Panc1 (cell line): ENCODE measurements at places on chromosomes 11 and 22.

- H3K4me1 ChIP-seq, result no peaks in the 10 kb centered on the region; the same call in none of the 2 replicates
- no peaks in the 10 kb centered on the region for H3K36me3 ChIP-seq
- no peaks in the 10 kb centered on the region for H3K27me3 ChIP-seq
- no peak for DNase-seq
- peak overlapping the region; percentile 47 for H3K4me3 ChIP-seq
These were observed 8.4 kb upstream of the SLC2A11 start for GRCh38 chr22:23849009-23850006.

DNA sequence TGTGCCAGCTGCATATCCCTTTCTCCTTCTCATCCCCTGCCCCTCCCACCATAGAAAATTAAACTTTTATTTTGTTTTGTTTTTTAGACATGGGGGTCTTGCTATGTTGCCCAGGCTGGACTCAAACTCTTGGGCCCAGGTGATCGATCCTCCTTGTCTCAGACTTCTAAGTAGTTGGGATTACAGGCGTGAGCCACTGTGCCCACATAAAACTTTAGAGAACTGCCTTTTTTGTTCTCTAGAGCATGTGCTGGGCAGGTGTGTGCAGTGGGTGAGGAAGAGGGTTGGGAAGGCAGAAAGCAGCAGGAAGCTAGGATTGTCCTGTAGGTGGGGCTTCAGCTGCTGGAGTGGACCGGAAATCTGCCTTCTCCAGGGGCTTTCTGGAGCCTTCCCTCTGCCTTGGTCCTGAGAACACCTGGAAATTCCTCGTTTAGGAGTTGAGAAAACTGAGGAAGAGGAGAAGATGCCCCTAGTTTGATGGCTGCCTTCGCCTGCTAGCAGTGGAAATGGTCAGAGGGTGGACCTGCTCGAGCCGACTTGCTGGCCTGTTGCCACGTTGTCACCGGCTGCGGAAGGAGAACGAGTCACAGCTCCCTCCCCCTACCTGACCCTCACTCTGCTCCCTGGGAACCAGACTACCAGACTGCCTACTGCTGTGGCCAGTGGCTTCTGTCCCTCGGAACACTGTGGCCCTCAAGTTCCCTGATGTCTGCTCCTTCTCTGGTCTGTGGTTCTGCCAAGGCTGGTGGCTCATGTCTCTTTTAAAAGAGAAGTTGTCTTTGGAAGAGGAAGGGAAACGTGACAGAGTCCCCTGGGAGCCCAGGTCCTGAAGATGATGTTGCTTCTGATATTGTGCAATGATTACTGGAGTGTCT, 4.0 kb downstream of the ST14 start:
- peak overlapping the region; percentile 5; the same call in 1 of the 2 replicates for H3K27ac ChIP-seq
- H3K27me3 ChIP-seq, result peaks cover 11% of the 10 kb centered on the region
- 0 out of 2 replicates have a peak, but pooled peaks cover 5% of the 10 kb centered on the region for H3K4me1 ChIP-seq
- H3K4me3 ChIP-seq, result no peak overlapping the region

- no peaks in the 10 kb centered on the region for H3K27me3 ChIP-seq
- H3K4me3 ChIP-seq, result no peak overlapping the region
- no peak for DNase-seq
- peaks cover 23% of the 10 kb centered on the region for H3K4me1 ChIP-seq
These were observed 140.5 kb downstream of the COMMD9 start for GRCh38 chr11:36148701-36149100.

GRCh38 chr11:89536926-89537325, 45.8 kb upstream of the NOX4 start:
- no peak for DNase-seq
- no peaks in the 10 kb centered on the region for H3K4me1 ChIP-seq
- no peaks in the 10 kb centered on the region for H3K27me3 ChIP-seq
- H3K27ac ChIP-seq, result no peak overlapping the region
- no peak overlapping the region for H3K4me3 ChIP-seq
- H3K36me3 ChIP-seq, result no peaks in the 10 kb centered on the region

- H3K27ac ChIP-seq, result no peak overlapping the region
- DNase-seq, result no peak
- H3K4me3 ChIP-seq, result no peak overlapping the region
- H3K36me3 ChIP-seq, result no peaks in the 10 kb centered on the region
These were observed 141.2 kb downstream of the CSNK2A3 start for GRCh38 chr11:11211888-11212287.

- H3K27me3 ChIP-seq, result no peaks in the 10 kb centered on the region
- no peak overlapping the region for H3K4me3 ChIP-seq
- H3K4me1 ChIP-seq, result no peaks in the 10 kb centered on the region
These were observed 370.3 kb downstream of the TENM4 start for GRCh38 chr11:79070518-79070917.

DNA sequence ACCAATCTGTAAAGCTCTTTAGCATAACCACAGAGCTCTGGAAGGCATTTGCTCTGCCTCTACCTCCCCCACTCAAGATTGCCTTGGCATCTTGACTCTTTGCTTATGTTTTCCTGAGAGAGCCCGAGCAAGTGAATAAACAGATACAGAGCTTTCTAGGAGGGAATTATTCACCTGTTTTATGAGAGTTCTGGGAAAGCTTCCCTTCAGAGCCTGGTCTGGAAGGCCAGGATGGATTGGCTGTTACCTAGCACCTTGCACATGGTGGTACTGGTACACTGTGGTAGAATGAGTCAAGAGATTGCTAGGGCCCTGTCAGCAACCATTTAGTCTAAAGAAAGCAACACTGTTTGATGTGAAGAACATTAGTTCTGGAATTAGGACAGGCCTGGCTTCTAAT, 52.3 kb downstream of the CABIN1 start:
- no peak overlapping the region for H3K4me3 ChIP-seq
- H3K27ac ChIP-seq, result no peak overlapping the region
- DNase-seq, result no peak

- H3K36me3 ChIP-seq, result no peaks in the 10 kb centered on the region
- DNase-seq, result no peak
- peaks cover 8% of the 10 kb centered on the region; the same call in 1 of the 2 replicates for H3K27me3 ChIP-seq
- no peak overlapping the region for H3K27ac ChIP-seq
These were observed 5.9 kb upstream of the RAB6A start for GRCh38 chr11:73766763-73767162.

DNA sequence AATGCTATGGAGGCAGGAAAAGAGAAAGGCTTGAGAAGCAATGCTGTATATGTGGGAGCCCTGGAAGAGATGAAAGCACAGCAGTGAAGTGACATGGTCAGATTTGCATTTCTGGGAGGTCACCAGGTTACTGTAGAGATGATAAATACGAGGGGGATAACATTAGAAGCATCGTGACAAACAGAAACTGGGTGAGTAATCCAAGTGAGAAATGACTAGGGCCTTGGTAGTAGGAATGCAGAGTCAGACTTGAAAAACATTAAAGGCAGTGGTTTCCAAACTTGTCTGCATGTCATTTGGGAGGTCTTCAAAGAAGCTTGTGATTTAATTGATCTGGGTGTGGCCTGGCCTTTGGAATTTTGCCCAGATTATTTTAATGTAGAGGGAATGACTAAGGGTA, 43.9 kb downstream of the CCDC34 start:
- no peaks in the 10 kb centered on the region for H3K36me3 ChIP-seq
- no peaks in the 10 kb centered on the region for H3K27me3 ChIP-seq
- H3K4me1 ChIP-seq, result no peaks in the 10 kb centered on the region
- no peak for DNase-seq
- H3K4me3 ChIP-seq, result no peak overlapping the region

DNA sequence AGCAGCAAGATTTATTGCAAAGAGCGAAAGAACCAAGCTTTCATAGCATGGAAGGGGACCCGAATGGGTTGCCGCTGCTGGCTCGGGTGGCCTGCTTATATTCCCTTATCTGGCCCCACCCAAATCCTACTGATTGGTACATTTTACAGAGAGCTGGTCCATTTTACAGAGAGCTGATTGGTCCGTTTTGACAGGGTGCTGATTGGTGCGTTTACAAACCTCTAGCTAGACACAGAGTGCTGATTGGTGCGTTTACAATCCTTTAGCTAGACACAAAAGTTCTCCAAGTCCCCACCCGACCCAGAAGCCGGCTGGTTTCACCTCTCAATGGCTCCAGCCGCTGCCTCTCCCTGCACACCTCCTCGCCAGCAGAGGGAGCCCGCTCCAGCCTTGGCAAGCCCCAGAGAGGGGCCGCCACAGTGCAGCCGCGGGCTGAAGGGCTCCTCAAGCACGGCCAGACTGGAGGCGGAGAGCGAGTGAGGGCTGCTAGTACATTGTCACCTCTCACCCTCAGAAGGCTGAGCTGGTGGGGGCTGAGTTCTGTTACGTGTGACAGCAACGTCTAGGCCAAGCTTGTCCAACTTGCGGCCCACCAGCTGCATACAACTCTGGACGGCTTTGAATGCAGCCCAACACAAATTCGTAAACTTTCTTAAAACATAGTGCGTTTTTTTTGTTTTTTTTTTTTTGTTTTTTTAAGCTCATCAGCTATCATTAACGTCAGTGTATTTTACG, 8.7 kb downstream of the PTH start:
- H3K4me1 ChIP-seq, result no peaks in the 10 kb centered on the region
- H3K27ac ChIP-seq, result no peak overlapping the region
- peak overlapping the region; percentile 27 for H3K4me3 ChIP-seq
- peaks cover 9% of the 10 kb centered on the region for H3K27me3 ChIP-seq

- no peaks in the 10 kb centered on the region for H3K36me3 ChIP-seq
- H3K4me3 ChIP-seq, result no peak overlapping the region
- no peaks in the 10 kb centered on the region for H3K27me3 ChIP-seq
- H3K27ac ChIP-seq, result no peak overlapping the region
These were observed 455.8 kb downstream of the TMEM135 start for GRCh38 chr11:87493516-87493915.

DNA sequence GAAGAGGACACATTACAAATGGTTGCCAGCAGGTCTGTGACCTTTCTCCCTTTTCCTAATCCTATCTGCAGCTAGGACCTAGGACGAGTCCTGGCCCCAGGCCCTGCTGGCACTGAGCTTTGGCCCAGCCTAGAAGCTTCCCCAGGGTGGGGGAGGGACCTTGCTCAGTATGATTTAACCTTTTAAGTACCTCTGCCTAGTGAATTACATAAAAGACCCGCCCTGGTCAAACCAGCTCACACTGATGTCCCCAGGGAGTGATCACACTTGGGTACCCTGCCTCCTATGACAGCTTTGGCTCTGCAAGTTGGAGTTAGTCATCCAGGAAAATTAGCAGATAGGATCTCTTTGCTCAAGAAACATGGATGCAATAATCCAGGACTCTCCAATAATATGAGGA, 21.9 kb downstream of the ASCC2 start:
- peaks cover 6% of the 10 kb centered on the region for H3K36me3 ChIP-seq
- no peak for DNase-seq
- no peaks in the 10 kb centered on the region for H3K27me3 ChIP-seq
- no peaks in the 10 kb centered on the region for H3K4me1 ChIP-seq
- no peak overlapping the region for H3K4me3 ChIP-seq
- H3K27ac ChIP-seq, result no peak overlapping the region

DNA sequence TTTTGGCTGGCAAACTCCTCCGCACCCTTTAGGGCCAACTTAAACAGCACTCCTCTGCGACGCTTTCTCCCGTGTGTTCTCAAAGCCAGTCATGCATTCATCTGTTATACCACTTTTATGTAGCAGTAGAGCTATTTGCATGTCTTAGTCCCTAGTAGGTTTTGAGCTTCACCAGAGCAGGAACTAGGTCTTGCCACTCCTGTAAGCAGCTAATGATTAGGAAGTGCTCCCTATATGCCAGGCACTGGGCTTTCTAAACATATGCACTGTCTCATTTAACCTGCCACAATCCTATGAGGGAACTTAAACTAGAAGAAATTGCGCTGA, 180.8 kb downstream of the DBX1 start:
- DNase-seq, result no peak
- no peaks in the 10 kb centered on the region for H3K27me3 ChIP-seq
- no peak overlapping the region for H3K4me3 ChIP-seq
- H3K27ac ChIP-seq, result no peak overlapping the region; the same call in 1 of the 2 replicates
- no peaks in the 10 kb centered on the region for H3K36me3 ChIP-seq
- H3K4me1 ChIP-seq, result no peaks in the 10 kb centered on the region; the same call in 1 of the 2 replicates

DNA sequence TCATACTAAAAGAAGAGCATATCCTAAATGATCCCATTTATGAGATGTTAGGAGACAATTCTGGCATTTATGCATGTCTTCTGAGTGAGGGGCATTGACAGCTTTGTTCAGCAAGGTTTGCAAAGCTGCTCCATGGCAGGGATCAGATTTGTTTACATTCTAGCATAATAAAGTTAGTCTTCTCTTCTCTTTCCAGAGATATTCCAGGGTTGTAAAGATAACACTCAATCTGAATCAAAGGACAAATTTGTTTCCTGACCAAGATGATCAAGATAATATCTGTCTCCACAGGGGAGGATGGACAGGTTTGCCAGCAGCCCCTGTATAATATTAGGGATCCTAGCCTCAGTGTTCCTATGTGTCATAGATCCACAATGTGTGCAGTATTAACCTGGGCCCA, 77.5 kb upstream of the ZC3H12C start:
- H3K27ac ChIP-seq, result no peak overlapping the region
- no peaks in the 10 kb centered on the region for H3K27me3 ChIP-seq
- H3K4me3 ChIP-seq, result no peak overlapping the region
- no peaks in the 10 kb centered on the region for H3K4me1 ChIP-seq

DNA sequence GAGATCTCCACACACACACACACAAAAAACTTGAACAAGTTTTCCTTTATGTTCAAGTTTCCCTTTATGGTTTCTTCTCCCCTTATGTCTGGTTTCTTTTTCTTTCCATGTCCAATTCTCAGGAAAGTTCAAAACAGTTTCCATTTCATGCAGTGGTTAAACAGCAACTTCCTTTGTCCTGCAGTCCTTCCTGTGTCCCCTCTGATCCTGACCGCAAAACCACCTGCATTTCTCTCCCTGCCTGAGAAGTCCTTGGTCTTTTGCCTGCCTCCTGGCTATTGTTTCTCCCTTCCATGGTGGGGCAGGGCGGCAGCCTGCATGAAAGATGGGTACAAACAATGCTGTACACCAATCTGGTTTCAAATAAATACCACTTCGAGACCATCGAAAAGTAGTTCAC, 58.3 kb upstream of the SORL1 start:
- H3K4me3 ChIP-seq, result no peak overlapping the region
- peaks cover 2% of the 10 kb centered on the region for H3K27me3 ChIP-seq
- no peak overlapping the region for H3K27ac ChIP-seq
- no peaks in the 10 kb centered on the region for H3K4me1 ChIP-seq
- H3K36me3 ChIP-seq, result no peaks in the 10 kb centered on the region

- H3K27me3 ChIP-seq, result peaks cover 7% of the 10 kb centered on the region
- H3K36me3 ChIP-seq, result no peaks in the 10 kb centered on the region
- no peak overlapping the region for H3K4me3 ChIP-seq
- H3K27ac ChIP-seq, result no peak overlapping the region
- H3K4me1 ChIP-seq, result peaks cover 6% of the 10 kb centered on the region; the same call in 1 of the 2 replicates
These were observed 8.8 kb downstream of the CLMP start for GRCh38 chr11:123186286-123186685.

- no peak overlapping the region for H3K4me3 ChIP-seq
- peaks cover 9% of the 10 kb centered on the region for H3K4me1 ChIP-seq
- no peaks in the 10 kb centered on the region for H3K36me3 ChIP-seq
- H3K27me3 ChIP-seq, result no peaks in the 10 kb centered on the region
These were observed 11.8 kb downstream of the CELSR1 start for GRCh38 chr22:46525389-46526243.

GRCh38 chr11:13117344-13117743, 108.2 kb downstream of the RASSF10 start:
- H3K4me1 ChIP-seq, result no peaks in the 10 kb centered on the region
- H3K4me3 ChIP-seq, result no peak overlapping the region
- DNase-seq, result no peak
- H3K27me3 ChIP-seq, result peaks cover 2% of the 10 kb centered on the region; the same call in 1 of the 2 replicates
- no peak overlapping the region for H3K27ac ChIP-seq

- no peaks in the 10 kb centered on the region for H3K4me1 ChIP-seq
- H3K27ac ChIP-seq, result no peak overlapping the region
- no peaks in the 10 kb centered on the region for H3K36me3 ChIP-seq
- DNase-seq, result no peak
- peaks cover 14% of the 10 kb centered on the region for H3K27me3 ChIP-seq
These were observed 117.6 kb downstream of the DSCAML1 start for GRCh38 chr11:117679461-117679860.

- no peaks in the 10 kb centered on the region for H3K36me3 ChIP-seq
- no peaks in the 10 kb centered on the region for H3K4me1 ChIP-seq
- H3K27me3 ChIP-seq, result no peaks in the 10 kb centered on the region
- DNase-seq, result no peak
- H3K27ac ChIP-seq, result no peak overlapping the region
These were observed 382.6 kb upstream of the SYN3 start for GRCh38 chr22:33440756-33441155.
